Peyer's patch (tissue), 4 donors: ENCODE measurements at places on chromosomes 12 and 14. TPM values are rescaled to one million over a fixed set of nuclear protein-coding genes. Genes with fewer than 3 reads are reported as not detected.

GRCh38 chr14:78324353-78324752, 154.2 kb downstream of the NRXN3 start:
- no peaks in the 10 kb centered on the region for H3K4me1 ChIP-seq
- H3K27ac ChIP-seq, result no peak overlapping the region
- no peak overlapping the region for H3K4me3 ChIP-seq
- no peaks in the 10 kb centered on the region for H3K36me3 ChIP-seq

GRCh38 chr14:100867631-100868315, 35.7 kb downstream of the RTL1 start:
- no peaks in the 10 kb centered on the region for H3K27me3 ChIP-seq
- no peak overlapping the region for H3K4me3 ChIP-seq
- H3K4me1 ChIP-seq, result no peaks in the 10 kb centered on the region
- no peaks in the 10 kb centered on the region for H3K36me3 ChIP-seq
- peak; percentile 27 for DNase-seq

DNA sequence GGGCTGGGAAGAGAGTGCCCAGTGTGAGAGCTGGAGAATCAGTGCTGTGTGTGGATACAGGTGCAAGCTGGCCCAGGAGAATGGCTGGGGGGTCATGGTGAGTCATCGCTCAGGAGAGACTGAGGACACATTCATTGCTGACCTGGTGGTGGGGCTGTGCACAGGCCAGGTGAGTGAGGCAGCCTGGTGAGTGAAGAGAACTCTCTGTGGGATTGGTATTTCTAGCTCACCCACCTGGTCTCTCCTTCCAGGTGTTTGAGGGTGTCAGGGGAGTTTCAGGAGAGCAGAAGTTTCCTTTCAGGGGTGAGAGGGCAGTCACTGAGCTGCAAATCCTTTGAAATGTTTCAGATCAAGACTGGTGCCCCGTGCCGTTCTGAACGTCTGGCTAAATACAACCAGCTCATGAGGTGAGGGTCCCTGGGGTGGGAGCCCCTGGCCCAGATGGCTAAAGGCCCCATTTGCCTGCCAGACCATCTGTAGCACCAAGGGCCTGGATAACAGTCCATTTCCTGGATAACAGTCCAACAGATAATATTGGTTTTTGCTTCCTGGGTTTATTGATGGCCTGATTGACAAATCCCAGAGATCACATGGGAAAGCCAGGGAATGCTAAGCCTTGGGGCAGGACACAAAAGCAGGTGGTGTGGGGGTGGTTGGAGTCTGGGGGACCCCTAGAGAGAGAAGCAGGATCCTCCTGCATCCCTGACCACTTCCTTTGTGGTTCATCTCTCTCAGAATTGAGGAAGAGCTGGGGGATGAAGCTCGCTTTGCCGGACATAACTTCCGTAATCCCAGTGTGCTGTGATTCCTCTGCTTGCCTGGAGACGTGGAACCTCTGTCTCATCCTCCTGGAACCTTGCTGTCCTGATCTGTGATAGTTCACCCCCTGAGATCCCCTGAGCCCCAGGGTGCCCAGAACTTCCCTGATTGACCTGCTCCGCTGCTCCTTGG, 5.5 kb upstream of the ATN1 start:
- DNase-seq, result no peak
- H3K4me3 ChIP-seq, result no peak overlapping the region
- no peaks in the 10 kb centered on the region for H3K36me3 ChIP-seq
- peaks cover 3% of the 10 kb centered on the region for H3K4me1 ChIP-seq
- no peak overlapping the region for H3K27ac ChIP-seq

The AJUBA gene
- 0.70 TPM for total RNA-seq

- H3K36me3 ChIP-seq, result no peaks in the 10 kb centered on the region
- no peak overlapping the region for H3K4me3 ChIP-seq
- H3K4me1 ChIP-seq, result no peaks in the 10 kb centered on the region
- H3K27ac ChIP-seq, result no peak overlapping the region
- no peaks in the 10 kb centered on the region for H3K27me3 ChIP-seq
- DNase-seq, result no peak
Measured at GRCh38 chr12:121701667-121702277, 10.8 kb upstream of the TMEM120B start.

GRCh38 chr14:20197459-20197858, 6.8 kb downstream of the OR11G2 start:
- no peaks in the 10 kb centered on the region for H3K4me1 ChIP-seq
- no peak overlapping the region for H3K27ac ChIP-seq

The NPFF gene
- not detected for total RNA-seq

- no peaks in the 10 kb centered on the region for H3K36me3 ChIP-seq
- no peak overlapping the region for H3K27ac ChIP-seq
- no peak overlapping the region for H3K4me3 ChIP-seq
- no peaks in the 10 kb centered on the region for H3K4me1 ChIP-seq
- no peak for DNase-seq
Measured at GRCh38 chr12:98372340-98373024, 142.9 kb upstream of the TMPO start.

The MFAP5 gene
- total RNA-seq, result 17.3 TPM

The PYGL gene
- total RNA-seq, result 42.1 TPM

The TAS2R20 gene
- total RNA-seq, result 3.5 TPM

DNA sequence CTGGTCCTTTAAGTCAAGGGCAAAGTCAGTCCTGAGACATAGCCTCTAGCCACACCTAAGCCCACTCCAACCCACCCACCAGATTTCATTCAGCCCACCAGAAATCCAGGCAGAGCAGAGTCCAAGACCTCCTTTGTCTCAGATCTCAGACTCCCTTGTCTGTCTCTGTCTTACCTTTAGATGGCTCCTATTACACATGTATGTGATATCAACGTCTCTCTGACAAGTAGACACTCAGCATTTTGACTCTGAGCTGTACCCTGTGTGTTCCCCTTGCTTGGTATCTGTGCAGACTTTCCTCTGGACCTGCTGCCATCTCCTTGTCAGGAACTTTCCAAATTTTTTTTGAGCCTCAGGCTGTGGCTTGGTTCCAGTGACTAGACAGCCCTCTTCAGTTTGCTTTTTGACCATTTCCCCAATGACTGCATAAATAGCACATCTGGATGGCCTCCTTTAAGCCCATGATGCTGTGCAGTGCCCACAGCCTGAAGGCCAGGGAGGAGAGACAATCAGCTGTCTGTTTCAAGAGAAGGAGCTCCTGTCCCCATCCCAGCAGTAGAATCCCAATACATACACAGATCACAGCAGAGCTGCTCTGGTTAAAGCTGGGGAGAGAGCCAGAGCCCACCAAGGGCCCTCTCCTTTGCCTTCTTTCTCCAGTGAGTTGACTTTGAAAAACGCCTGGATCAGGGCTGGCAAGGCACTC, 7.0 kb downstream of the POU6F1 start:
- no peaks in the 10 kb centered on the region for H3K36me3 ChIP-seq
- no peak overlapping the region for H3K4me3 ChIP-seq
- H3K27me3 ChIP-seq, result no peaks in the 10 kb centered on the region
- no peaks in the 10 kb centered on the region for H3K4me1 ChIP-seq

DNA sequence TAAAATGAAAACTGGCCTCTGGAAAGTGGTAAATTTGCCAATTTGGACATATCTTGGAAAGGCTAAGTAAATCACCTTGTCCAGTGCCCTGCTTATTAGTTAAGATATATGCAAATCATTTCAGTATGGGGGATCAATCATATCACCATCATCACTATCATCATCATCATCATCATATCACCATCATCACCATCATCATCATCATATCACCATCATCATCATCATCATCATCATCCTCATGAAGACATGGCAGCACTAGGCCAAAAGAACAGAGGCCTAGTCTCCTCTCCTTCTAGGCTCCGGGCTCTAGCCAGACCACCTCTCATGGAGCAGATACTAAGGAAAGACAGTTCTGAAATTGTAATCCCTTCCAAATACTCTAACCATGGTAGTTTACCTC, 20.3 kb downstream of the OTX2 start:
- no peak overlapping the region for H3K27ac ChIP-seq
- no peak for DNase-seq
- no peaks in the 10 kb centered on the region for H3K4me1 ChIP-seq
- H3K4me3 ChIP-seq, result no peak overlapping the region
- no peaks in the 10 kb centered on the region for H3K36me3 ChIP-seq
- no peaks in the 10 kb centered on the region for H3K27me3 ChIP-seq

The CCDC177 gene
- not detected for total RNA-seq

DNA sequence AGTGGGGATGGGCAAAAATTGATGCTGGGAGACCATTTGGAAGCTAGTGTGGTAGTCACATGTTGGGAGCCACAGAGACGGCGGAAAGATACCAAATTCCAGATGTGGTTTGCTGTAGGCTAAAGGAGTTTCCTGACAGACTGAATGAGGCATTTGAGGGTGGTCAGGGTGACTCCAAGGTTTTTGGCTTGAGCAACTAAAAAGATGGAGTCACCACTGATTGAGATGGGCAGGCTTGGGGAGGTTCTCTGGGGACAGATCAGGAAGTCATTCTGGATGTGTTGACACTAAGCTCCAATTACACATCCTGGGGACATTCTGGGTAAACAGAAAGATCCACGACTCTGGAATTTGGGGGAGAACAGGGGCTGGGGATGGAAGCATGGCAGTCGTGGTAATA, 15.5 kb upstream of the SERPINA9 start:
- DNase-seq, result no peak
- H3K4me1 ChIP-seq, result no peaks in the 10 kb centered on the region
- H3K27me3 ChIP-seq, result no peaks in the 10 kb centered on the region
- H3K27ac ChIP-seq, result no peak overlapping the region
- no peaks in the 10 kb centered on the region for H3K36me3 ChIP-seq
- no peak overlapping the region for H3K4me3 ChIP-seq

- no peaks in the 10 kb centered on the region for H3K4me1 ChIP-seq
- H3K36me3 ChIP-seq, result no peaks in the 10 kb centered on the region
- no peak for DNase-seq
Measured at GRCh38 chr12:102728506-102729242, 188.4 kb downstream of the PAH start.

DNA sequence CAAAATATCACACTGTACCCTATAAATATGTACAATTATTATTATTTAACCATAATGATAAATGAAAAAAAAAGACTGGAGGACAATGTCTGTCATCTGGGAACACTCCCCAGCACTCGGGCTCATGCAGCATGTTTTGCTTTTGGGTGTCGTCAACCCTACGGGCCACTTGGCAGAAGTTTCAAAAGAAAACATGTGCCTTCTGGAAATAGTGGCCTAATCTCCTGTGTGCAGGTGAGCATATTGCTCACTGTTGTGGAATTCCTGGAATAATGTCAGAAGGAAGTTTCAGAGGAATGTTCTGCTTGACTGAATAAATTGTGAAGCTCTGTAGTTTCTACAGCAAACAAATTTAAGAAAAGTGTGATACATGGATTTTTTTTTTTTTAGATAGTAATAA, 298.3 kb downstream of the SSPN start:
- DNase-seq, result no peak
- H3K27ac ChIP-seq, result no peak overlapping the region
- H3K4me3 ChIP-seq, result no peak overlapping the region
- no peaks in the 10 kb centered on the region for H3K4me1 ChIP-seq
- no peaks in the 10 kb centered on the region for H3K27me3 ChIP-seq
- H3K36me3 ChIP-seq, result no peaks in the 10 kb centered on the region

- H3K27me3 ChIP-seq, result no peaks in the 10 kb centered on the region
- H3K27ac ChIP-seq, result no peak overlapping the region
- no peak for DNase-seq
- H3K36me3 ChIP-seq, result no peaks in the 10 kb centered on the region
- no peak overlapping the region for H3K4me3 ChIP-seq
Measured at GRCh38 chr14:89264196-89264800, 152.7 kb downstream of the FOXN3 start.

DNA sequence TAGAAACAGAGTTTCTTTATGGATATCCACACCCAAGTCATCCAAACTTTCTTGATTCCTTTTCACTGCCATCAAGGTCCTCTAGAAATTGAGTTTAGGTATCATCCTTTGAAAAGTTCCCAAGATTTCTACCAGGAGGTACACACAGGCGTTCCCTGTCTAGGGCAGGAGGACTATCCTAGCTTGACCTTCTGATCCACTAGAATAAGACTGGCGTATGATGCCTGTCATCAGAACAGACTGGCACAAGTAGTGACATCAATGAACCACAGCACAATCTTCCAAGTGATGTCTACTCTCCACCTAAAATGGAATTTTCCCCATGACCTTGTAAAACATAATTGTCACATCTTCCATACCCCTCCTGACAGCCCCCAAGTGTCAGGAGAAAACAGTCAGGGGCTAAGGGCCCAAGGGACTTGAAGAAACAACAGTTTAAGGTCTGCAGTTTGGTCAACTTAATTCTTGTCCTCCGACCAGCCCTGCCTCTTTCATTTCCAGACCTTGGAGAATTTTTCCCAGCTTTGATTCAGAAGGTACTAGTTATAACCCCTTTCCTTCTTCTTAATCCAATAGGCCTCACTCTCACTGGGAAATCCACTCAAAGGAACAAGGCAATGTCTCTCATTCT, 100.7 kb upstream of the FKBP4 start:
- no peaks in the 10 kb centered on the region for H3K27me3 ChIP-seq
- H3K4me1 ChIP-seq, result peaks cover 7% of the 10 kb centered on the region
- no peak for DNase-seq
- no peak overlapping the region for H3K4me3 ChIP-seq
- H3K36me3 ChIP-seq, result no peaks in the 10 kb centered on the region

GRCh38 chr12:15472036-15472435, 149.7 kb downstream of the PTPRO start:
- no peak for DNase-seq
- H3K27ac ChIP-seq, result no peak overlapping the region
- H3K4me3 ChIP-seq, result no peak overlapping the region
- no peaks in the 10 kb centered on the region for H3K36me3 ChIP-seq

DNA sequence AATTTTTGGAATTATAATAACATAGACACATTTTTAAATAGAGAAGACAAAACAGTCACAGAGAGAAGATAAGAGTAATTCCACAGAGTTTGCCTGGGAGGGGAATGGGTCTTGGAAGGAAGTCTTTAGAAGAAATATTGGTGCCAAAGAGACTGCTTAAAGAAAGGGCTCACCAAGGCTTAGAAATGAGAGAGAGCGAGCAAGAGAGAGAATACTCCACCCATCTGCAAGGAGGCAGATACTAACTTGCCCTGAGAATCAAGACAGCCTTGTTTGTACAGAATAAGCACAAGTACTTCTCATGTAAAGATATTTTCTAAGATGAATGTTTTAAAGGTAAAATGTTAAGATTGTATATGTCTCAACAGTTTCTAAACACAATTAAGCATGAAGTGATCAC, 165.5 kb downstream of the SLC38A4 start:
- H3K4me3 ChIP-seq, result no peak overlapping the region
- DNase-seq, result no peak
- no peaks in the 10 kb centered on the region for H3K36me3 ChIP-seq
- H3K4me1 ChIP-seq, result no peaks in the 10 kb centered on the region
- H3K27ac ChIP-seq, result peak overlapping the region; percentile 68
- no peaks in the 10 kb centered on the region for H3K27me3 ChIP-seq

- H3K27me3 ChIP-seq, result no peaks in the 10 kb centered on the region
- peak; percentile 28 for DNase-seq
- H3K27ac ChIP-seq, result no peak overlapping the region
Measured at GRCh38 chr14:92456215-92457015, 57.2 kb upstream of the RIN3 start.

GRCh38 chr12:50246873-50247612, 36.3 kb downstream of the LIMA1 start:
- peak; percentile 24 for DNase-seq
